ENCODE measurements at places on chromosomes 2 and 18.
A peak's percentile ranks its signal among the peaks of the same experiment; 100 is the strongest.

GRCh38 chr2:154338352-154338967, 360.0 kb upstream of the KCNJ3 start:
- no peak for DNase-seq

DNA sequence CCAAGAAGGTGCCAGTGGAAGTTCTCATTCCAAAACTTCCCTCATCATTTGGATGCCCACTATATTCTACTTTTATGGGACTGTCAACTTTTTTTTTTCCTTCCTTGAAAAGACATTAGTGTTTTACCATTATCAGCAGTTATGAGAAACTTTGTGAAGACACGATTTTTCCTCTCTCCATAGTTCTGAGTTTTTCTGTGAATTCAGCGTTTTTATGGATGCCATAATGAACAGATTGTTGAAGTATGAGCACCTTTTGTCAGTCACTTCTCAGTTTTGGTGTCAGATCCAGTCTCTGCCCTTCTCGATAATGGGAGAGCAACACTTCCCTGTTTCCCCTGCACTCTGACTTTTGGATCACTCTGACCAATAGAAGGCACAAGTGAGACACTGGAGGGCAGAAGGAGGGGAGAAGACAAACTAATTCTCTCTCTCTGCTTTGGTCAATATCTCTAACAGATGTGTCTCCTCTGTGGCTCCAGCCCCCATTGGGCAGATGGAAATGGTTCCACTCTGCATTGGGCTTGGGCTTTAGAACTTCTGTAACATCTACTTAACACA, 53.5 kb upstream of the FN1 start:
- no peak for DNase-seq

- DNase-seq: no peak
Observed at GRCh38 chr2:186308347-186308746, 177.7 kb upstream of the ZC3H15 start.

GRCh38 chr2:37283207-37283606, 41.4 kb downstream of the PRKD3 start:
- DNase-seq: no peak

DNA sequence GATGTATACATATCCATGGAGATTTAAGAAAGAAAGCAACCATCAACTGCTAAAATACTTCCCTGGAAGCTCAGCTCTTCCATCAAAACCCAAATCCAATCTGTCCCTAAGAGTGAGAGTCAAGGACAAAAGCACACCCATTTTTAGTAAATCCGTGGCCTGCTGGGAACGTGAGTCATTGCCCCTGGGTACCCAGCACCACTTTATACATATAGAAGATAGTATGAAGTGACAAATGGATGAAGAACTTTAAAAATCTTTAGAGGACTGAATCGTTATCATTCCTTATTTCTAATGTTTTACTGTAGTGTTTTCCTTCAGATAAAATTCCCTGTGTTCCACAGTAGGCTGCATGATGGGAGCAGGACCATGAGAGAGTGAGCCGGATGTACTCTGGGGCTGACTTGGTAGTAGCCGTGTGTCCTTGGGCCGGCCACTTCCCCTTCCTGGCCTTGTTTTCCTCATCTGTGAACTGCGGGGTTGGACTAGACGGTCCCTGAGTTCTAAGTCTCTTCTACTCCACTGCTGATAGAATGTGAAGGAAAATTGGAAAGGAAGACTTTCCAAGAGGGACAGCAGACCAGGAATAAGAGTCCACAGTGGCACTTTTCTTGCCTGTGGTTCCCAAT, 28.5 kb upstream of the CEP68 start:
- no peak for DNase-seq

DNA sequence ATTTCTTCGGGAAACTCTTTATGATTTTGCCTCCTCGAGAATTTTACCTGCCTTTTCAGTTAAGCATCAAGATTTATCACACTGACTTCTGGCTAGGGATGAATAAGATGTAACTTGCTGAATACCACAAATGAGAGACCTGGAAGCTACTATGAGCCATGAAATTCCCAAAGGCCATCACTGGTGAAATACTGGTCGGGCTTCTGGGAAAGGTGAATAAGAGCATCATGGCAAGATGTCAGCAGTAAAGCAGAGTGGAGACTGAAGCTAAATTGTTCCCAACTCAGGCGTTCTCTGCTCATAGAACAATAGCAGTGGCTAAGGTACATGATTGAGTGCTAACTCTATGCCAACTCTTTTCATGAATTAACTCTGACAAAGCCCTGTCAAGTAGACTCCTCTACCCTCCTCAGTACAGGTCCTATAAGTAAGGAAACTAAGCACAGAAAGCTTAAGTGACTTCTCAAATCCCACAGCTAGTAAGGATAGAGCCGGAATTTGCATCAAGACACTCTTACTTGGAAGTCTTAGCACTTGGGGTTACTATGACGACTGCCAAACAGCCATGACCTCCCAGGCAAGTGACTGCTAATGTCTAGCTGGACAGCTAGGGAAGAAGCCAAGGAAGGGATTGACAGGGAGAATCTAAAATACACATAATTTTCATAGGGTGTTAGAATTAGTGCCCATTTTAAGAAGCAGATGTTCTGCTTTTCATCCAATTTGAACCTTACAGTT, 22.7 kb upstream of the DSC3 start:
- no peak for DNase-seq

- DNase-seq: no peak
Observed at GRCh38 chr18:77043541-77044280, 88.9 kb downstream of the MBP start.

- DNase-seq: no peak
Observed at GRCh38 chr2:125095826-125096225, 1070.7 kb downstream of the CNTNAP5 start.

DNA sequence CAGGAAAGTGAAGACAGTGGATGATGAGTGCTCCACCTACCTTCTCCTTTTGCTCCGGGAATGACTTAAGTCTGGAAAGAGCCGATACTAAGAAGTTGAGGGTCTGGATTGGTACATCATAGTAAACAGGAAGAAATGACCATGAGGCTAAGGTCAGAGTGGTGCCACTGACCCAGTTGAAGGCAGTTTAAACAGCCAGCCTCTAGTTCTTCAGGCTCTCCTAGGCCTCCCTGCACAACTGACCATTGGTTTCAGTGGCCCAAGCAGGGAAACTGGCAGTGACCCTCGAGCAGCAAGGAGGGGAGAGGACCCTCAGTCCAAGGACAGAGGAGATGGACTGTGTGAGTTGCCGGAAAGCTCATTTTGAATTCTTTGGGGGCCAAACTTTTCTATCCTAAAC, 119.1 kb downstream of the MAP4K4 start:
- DNase-seq: no peak

- no peak for DNase-seq
Observed at GRCh38 chr18:72411261-72411660, 132.9 kb downstream of the CBLN2 start.

DNA sequence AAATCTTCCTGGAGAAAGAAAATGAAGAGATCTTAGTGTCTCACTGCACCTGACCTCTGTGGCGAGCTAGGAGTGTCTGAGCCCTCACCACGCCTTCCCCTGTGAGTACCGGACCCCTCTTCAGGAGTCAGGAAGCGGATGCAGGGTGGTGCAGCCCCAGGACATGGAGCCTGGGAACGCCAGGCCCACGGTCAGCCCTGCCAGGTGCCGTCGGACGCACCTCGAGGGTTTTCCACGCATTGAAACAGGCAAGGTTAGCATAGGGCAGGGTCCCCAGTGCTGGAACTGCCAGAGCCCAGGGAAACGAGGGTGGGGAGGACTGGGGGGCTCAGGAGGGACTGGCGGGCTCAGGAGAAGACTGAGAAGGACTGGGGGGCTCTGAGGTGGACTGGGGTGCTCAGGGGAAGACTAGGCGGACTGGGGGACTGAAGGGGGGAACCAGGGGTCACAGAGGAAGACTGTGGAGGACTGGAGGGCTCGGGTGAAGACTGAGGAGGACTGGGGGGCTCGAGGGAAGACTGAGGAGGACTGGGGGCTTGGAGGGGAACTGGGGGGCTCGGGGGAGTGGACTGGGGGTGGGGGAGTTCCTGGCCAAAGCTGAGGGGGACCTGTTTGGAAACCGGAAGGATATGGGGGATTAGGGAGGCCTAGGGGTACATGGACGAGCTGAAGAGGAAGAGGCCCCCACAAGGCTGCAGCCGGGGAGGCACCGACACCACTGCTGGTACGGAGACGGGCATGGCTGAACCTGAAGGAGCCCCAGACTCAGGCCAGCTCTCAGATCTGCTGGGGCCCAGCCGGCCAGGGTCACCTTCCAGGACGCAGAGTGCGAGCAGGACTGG, 65.2 kb upstream of the SNTG2 start:
- DNase-seq: no peak

GRCh38 chr2:48635786-48636185, 18.1 kb downstream of the GTF2A1L start:
- no peak for DNase-seq

GRCh38 chr2:205878999-205879762, 196.9 kb downstream of the NRP2 start:
- DNase-seq: no peak

DNA sequence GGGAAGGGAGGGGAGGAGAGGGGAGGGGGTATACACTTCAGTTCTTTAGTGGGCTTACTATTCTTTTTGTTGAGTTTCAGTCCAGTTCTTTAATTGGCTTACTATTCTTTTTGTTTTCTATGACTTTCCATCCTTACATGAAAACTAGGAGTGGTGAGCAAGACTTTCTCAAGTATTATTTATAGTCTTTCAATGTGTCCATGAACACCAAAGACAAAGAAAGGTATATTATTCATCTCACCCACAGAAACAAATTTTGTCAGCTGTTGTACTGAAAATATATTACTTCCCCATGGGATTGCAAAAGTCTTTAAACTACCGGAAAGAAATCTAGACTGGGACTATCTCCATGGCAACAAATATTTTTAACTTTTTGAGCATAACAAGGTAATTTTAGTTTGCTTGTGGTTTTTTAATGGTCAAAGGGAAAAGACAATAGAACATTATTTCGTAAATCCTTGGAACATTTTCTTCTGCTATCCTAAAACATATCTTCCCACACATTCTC, 17.6 kb downstream of the ADAM17 start:
- no peak for DNase-seq

DNA sequence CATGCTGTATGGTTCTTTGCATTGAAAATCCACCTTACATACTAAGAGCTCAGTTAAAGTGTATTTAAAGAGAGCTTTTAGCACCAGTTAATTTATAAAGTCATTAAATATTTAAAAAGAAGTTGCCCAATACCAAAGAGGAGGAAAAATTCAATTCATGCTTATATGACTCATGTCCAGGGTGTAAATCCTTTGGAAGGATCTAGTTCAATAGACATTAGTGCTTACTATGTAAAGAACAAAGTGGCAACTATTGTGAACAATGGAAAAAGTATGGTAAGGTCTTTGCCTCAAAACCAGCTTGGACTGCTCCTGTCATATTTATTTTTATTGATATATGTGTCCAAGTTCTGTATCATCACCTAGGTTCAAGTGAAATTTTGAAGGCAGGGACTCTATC, 90.5 kb downstream of the SCN9A start:
- DNase-seq: no peak

- DNase-seq: no peak
Observed at GRCh38 chr2:119786295-119786694, 26.6 kb downstream of the PTPN4 start.

GRCh38 chr18:34867520-34867919, 157.4 kb downstream of the DTNA start:
- DNase-seq: no peak

DNA sequence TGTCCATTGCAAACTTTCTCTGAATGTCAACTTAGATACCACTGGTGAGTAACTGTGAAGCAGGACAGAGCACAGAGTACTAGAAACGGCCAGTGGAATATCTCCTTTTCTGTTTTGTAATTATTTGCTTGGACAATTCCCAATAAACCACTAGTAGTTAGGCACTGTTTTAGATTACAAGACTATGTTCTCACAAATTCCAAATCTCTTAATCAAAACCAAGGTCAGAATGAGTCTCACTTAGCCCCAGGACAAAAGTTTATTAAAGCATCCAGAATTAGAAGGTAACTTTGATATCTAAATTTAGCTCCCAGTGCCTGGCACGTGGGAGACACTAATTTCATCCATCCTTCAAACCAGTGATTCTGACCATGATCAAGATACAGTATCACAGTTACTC, 89.0 kb downstream of the ZNF521 start:
- DNase-seq: no peak

- DNase-seq: no peak
Observed at GRCh38 chr2:145190031-145190703, 670.2 kb upstream of the ZEB2 start.

GRCh38 chr2:84781942-84782716, 98.8 kb downstream of the TRABD2A start:
- DNase-seq: no peak

DNA sequence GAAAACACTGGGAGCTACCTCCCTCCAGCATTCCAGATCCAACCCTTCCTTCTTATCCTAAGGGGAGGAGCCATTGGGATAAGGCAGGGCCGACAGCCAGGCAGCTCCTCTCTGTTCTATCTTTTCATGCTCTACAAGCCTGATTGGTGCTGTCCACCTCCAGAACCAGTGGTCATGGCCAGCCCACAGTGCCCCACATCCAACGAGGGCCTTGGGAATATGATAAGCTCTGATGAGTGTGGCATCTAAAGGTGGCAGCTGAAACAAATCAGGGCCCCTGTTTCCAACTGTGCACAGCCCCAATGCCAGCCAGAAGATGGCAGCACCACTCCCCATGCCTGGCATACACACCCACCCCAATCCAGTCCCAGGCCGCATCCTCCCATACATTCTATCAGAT, 329.3 kb downstream of the C1D start:
- DNase-seq: peak; percentile 17

GRCh38 chr2:26018184-26019055, 15.5 kb upstream of the RAB10 start:
- DNase-seq: peak; percentile 63

DNA sequence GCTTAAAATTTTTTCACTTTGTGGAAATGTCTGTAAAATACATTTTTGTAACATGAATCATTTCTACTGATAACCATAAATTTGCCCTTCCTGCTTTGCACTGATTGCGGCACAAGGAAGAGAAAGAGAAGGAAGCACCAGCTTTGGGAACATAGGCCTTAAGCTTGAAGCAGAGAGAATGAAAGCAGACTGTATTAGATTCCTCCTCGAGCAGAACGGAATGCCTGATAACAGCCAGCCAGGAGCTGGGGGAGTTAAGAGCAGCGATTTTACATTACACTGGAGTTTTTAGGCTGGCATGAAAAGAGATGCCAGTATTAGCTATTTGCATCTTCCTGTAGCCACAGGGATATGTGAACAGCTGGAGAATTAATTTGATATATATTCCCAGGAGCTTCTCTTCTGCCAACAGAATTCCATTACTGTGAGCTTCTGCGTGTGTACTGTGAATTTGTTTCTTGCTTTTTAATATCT, 33.5 kb downstream of the CRIM1 start:
- DNase-seq: no peak

DNA sequence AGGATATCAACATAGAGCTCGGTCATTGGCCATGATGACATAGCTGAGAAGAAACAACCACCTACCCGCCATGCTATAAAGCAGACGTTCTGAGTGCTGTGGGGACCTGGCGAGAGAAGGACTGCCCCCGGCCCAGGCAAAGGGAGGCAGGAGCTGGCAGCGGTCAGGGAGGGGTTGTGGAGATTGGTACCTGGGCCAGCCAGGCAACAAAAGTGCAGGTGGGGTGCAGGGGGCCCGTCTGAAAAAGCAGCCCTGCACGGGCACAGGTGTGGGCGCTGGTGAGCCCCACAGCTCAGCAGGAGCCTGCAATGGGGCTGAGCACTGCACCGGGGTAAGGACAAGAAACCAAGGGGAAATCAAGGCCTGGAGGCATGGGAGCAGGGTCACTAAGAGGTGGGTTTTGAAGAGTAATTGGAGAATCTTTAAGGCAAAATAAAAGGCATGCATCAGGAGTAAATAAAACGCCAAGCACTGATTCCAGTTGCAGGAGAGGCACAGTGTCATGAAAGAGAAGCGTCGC, 464.0 kb downstream of the EIPR1 start:
- no peak for DNase-seq

Measured in head of caudate nucleus (tissue), 42 donors.